NCI-H774 (cell line): ENCODE measurements at places on chromosomes 13 and 19.

DNA sequence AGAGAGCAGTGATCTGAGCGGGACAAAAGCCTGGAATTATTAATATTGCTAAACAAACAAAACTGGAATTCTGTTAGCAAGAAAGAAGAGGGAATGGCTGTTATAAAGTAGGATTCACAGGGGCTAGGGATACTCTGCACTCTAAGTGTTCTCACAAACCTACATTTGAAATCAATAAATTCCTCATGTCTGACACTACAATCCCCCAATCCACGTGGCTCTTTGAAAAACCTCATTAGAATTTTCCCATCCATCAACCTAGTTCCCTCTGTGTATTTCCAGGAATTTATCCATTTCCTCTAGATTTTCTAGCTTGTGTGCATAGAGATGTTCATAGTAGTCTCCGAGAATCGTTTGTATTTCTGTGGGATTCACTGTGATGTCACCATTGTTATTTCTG is 307.5 kb downstream of the RBM26 start:
- DNase-seq = no peak

GRCh38 chr19:55173186-55173713 is 6.8 kb upstream of the DNAAF3 start:
- no peak for DNase-seq

DNA sequence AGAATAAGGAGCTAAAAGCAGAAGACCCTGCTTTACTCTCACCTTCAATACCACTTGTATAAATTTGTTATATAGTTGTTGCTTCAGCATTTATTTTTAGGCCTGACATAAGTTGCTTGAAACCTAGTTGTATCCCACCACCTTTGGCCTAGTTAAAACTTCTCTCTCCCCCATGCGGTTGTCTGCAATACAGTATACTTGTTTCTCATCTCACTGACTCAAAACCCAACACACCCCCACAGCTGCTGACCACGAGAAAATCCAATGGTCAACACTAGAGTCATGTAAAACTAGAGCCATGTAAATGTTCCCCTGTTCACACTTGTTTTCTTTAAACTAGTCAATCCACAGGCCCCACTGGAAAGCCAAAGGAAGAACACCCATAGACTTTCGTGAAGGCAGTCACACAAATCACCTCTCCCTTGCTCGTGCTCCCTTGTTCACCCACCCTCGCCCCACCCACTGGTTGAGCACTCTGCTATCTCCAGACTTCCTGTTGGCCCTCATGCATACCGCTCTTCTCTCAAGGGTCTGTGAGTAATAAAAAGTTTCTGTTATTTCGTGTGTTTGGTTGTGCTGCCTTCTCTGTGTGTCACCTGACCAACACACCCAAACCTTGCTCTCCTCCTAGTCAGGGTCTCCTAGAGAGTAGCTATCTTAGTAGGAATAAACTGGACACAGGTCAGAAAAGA is 12.9 kb upstream of the CCDC169 start:
- no peak for DNase-seq

GRCh38 chr13:75365724-75366173 is 116.2 kb downstream of the TBC1D4 start:
- no peak for DNase-seq

DNA sequence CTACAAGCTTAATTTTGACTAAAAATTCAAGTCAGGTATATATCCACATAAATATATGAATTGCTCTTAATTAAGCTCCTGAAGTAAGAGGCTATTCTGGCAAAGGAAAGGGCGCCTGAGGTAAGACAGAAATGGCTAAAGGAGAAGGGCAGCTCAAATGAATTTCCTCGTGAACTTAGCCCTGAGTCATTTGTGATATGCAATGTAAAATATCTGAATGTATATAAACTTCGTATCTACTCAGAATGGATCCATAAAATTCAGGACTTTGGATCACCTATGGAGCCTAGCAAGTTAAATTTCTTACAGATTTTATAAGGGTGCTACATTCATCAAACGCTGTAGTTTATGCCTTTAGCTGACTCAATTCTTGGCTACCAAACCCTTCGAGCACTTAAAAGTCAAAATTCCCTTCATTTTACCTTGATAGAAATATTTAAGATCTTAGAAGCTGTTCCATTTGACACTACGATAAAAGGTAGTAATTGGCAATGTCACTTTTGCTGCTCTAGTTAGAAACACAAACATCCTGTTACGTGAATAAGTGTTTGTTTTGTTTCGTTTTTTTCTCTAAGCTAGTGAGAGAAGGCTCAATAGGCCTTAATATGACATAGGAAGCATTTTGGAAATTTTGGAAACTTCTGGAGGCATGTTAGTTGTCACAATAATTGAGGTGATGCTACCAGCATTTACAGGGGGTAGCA is 69.2 kb downstream of the DIAPH3 start:
- peak; percentile 18 for DNase-seq
